Central memory CD8-positive, alpha-beta T cell (primary cell): ENCODE measurements at places on chromosomes 7 and 10.

GRCh38 chr10:101162677-101163076 is 31.6 kb downstream of the TLX1 start:
- no peak for DNase-seq

GRCh38 chr7:768881-769504 is 41.9 kb upstream of the PRKAR1B start:
- DNase-seq, result no peak

- no peak for DNase-seq
Measured at GRCh38 chr10:6579904-6580278, at the start of gene PRKCQ. PRKCQ (minus strand) TSS chr10:6580276; CDS start chr10:6515135, 65,141 bp downstream.

DNA sequence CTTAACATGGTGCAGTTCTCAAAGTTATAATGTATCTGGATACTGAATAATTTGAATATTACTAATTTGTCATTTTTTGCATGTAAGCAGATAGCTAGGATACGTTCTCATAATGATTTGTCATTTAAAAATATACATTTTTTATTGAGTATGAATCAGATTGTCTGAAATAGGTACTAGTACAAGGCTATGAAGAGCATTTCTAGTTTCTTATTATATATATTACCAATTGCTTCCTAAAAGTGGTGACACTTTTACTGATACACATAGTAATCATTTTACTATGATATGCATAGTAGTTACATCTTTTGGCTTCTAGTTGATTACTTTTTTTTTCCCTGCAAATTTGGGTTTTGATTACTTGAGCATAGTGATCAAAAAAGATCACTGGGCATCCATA is 26.4 kb downstream of the RAB18 start:
- no peak for DNase-seq

GRCh38 chr7:6618621-6619020 is 3.2 kb downstream of the ZNF853 start:
- DNase-seq, result no peak

DNA sequence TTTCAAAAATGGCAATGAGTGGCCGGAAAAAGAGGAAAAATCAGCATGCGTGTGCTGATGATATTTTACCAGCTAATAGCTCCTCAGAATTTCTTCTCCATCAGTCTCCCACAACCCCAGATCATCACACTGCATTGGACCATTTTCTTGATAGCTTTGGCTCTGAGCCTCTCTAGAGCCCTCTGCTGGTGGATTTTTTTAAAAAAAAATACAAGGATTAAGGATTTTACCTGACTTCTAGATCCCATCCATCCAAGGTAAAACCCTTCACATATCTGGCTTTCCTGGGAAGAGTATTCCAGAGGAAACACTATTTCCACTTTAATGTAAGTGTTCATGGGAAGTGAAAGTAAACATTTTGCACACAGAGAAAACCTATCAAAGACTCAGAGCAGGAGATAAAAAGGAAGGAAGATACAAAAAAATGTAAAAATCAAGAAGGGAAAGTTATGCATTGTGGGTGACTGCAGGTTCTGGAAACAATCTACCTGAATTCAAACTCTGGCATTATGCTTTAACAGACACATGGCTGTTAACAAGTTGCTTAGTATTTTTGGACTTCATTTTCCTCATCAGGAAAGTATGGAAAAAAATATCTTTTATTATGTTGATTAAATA is 380.9 kb downstream of the LRRTM3 start:
- no peak for DNase-seq

- no peak for DNase-seq
Measured at GRCh38 chr10:132357286-132358058, 25.5 kb downstream of the LRRC27 start.

DNA sequence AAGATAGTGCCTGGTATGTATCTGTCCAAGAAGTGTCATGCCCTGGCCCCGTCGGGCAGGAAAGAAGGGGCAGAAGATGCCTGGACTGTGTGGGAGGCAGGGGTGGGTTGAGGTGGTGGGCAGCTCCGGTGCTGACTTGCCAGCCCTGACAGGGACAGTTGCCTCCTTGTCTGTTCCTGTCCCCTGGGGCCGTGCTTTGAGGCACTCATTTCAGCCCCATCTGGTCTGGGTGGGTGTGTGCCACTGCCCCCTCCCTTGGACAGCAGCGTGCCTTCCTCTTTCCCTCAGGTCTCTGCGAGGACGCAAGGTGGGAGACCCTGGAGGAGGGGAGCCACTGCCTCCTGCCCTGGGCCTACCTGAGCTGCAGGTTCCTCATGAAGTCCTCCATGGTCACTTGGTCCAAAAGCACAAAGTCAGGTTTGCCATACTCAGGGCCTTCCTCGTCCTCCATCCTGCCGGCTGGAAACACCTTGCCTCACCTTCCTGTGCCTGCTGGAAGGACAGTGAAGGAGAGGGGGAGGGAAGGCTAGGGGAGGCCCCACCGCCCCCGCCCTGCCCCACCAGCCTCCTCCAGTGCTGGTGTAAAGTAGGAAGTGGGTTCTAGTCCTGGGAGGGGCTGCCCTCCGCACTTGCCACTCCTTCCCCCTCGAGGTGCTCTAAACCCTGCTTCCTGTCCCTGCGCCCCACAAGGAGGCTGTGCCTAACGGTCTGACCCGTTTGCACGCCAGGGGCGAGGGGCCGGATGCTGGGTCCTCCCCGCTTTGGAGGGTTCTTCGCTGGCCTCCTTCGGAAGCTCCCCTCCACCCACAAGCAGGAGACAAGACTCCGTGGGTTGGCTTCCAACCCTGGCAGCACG is at the start of gene MYO1G:
TSS of gene MYO1G (minus strand) at position 505 of the 856 bp plus-strand sequence. CDS start at position 451, 54 bp downstream.
- peak; percentile 68 for DNase-seq

GRCh38 chr10:100969187-100970075 is at the start of gene SEMA4G:
SEMA4G (plus strand) TSS chr10:100969504; CDS start chr10:100972913, 3,409 bp downstream.
- DNase-seq, result no peak

DNA sequence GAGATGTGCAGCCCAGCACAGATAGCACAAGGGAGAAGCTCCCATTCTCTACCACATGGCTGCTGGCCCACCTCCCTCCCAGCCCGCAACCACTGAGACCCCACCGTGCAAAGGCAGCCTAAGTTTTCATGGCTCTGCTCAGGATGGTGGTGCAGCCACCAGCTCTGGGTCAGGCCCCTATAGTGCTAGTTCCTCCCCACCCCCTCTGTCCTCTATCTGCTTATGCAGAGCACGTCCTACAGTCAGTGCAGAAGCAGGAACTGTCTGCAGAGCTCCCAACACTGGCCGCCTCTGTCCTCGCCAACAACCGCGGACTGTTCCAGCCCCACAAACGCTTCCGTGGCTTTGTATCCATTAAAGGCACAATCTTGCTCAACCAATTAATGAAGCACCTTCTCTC is 278.9 kb downstream of the GRID1 start:
- DNase-seq, result no peak

DNA sequence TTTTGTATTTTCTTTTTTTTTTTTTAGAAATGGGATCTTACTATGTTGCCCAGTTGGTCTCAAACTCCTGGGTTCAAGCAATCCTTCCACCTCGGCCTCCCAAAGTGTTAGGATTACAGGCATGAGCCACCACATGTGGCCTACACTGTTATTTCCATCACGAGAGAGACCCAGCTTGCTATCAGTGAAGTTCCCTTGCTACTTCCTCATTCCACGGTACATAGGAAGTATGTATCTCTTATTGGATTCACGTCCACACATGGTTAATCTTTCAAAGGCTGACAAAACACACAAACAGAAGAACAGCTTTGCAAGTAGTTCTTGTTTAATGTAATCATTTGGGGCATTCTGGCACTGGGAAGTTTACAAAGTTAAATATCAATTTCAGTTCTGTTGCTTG is 50.9 kb downstream of the DCLRE1A start:
- no peak for DNase-seq

DNA sequence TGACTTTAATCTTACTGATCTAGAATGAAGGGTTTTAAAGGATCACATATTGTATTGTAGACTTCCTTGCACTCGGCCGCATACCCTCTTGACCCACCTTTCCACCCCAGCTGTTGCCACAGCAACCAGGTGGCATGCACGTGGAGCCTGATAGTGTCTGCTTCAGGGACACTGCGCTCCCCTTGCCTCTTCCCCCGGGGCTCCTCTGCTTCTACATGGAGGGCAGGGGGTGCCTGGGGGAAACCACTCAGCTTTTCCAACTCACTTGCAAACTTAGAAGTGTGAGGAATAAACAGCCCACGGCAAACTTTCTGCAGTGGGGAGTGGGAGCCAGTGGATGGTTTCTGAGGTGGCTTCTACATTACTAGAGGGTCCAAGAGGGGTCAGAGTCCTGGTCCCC is 458.6 kb downstream of the PLXNA4 start:
- DNase-seq, result no peak

- peak; percentile 75 for DNase-seq
Measured at GRCh38 chr10:6530211-6530840, 49.8 kb downstream of the PRKCQ start.

- DNase-seq, result no peak
Measured at GRCh38 chr7:159147687-159148086, 3.0 kb upstream of the VIPR2 start.

DNA sequence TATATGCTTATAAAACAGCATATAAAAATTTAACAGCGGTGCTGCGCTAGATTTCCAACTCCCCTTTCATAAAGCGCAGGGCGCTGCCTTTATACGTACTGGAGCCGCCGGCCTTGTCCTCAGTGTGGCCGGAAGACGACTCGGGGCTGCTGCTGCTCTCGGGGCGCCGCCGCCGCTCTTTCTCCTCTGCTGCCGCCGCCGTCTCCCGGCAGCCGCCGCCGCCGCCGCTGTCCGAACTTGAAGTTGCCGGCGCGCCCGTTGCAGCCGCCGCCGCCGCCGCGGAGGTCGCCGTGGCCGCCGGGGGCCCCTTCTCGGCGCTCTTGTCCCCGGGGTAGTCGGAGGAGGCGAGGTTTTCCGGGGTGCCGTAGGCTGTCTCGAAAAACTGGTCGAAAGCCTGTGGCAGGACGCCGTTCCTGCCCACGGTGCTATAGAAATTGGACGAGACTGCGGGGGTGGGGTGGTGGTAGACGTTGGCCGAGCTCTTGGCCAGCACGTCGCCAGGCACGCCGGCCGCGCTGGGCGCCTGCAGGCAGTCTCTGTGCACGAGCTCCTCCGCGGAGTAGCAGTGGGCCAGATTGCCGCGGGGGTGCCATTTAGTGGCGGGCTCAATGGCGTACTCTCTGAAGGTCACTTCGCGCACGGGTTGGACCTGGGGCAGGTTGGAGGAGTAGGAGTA is 557 bp downstream of the HOXA11 start:
- no peak for DNase-seq

DNA sequence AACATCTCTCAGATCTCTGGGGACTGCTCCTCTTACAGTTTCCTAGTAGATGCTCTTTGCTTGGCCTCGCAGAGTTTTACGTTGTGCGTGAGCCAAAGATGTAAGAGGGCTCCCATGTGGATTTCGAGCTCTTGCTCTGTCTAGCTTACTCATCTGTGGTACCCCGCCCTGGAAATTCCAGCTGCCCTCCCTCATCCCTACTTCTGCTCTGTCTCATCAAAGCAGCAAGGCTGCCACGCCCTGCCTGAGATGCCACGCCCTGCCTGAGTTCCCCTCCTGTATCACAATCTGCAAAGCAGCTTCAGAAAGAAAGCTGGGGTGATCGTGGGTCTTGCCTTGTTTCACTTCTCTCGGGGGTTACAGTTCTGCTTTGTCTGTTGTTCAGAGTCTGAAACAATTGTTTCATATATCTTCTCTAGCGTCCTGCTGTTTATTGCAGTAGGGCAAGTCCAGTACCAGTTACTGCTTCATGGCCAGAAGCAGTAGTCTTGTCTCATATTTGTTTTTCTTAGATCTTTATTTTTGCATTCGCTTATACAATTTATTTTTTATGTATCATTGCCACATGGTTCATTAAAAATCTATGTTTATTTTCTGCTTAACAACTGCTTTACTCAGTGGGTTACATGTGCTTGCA is 36.1 kb upstream of the CCNY start:
- no peak for DNase-seq

- DNase-seq, result no peak
Measured at GRCh38 chr10:121999301-121999700, 10.3 kb downstream of the TACC2 start.

DNA sequence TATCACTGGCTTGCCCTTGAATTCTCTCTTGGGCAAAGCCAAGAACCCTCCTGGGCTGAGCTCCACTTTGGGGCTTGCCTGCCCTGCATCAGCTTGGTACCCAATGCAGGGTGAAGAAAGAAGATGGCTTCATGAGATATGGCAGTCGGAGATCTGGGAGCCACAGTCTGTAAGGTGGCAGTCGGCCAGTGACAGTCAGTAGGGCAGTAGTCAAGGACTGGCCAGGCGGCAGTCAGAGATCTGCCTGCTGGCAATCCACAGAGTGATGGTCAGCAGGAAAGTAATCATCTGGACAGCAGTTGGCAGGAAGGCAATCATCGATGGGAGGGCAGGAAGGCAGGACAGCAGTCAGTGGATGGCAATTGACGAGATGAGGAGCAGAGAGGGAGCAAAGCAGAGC is 32.6 kb upstream of the CNNM1 start:
- no peak for DNase-seq

DNA sequence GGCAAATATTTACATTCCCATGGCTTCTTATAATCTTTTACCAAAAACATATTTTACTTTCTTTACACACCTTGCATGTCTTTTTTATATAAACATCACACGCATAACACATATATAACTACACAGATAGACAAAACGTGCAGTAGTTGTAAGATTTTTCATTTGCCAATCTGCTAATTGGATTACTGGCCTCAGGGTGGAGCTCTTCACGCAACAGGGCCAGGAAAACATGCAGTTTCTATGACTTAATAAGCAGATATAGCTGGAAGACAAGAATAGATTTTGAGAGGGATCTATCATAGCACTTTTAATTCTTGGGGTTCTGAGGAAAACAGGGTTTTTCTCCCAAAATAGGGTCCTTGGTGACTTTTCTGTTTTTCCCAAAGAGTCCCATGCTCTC is 12.7 kb downstream of the ACADSB start:
- DNase-seq, result no peak

DNA sequence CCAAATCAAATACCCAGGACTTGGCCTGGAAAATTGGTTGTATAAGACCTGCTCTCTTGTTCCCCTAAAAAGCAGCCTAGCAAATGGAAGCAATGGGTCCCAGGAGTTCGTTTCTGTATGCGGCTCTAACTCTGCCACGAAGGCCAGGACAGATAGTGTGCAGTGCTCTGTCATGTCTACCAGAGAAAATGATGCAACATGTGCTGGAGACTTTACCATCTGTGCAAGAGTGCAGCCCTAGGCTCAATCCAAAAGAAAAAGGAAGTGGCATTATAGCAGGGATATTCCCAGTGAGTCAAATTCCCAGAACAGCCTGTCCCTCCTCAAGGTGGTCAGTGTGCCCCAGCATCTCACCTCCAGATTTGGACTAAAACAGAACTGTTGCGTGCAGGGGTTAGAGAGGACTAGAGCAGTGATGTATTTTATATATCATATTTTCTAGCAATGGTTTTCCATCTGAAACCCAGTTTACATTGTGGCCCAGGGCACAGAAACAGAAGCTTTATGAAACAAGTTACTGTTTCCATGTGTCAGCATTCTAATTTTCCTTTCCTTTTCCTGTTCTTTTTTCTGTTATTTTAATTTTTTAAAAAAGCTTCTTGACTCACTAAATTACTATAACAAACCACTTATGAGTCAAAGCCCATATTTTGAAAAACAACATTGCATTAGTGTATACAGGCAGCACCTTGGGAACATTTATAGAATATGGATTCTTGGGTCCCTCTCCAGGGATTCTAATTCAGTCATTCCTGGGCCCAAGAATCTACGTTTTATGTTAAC is 311.2 kb downstream of the RNLS start:
- no peak for DNase-seq

- no peak for DNase-seq
Measured at GRCh38 chr7:918118-918425, 36.4 kb downstream of the ADAP1 start.
